ENCODE measurements at places on chromosomes 4 and X.

GRCh38 chrX:106401965-106402559, 209.7 kb upstream of the RADX start:
- no peak for DNase-seq

- no peak for DNase-seq
These were observed 71.6 kb downstream of the FAM114A1 start for GRCh38 chr4:38939165-38939564.

- DNase-seq: no peak
These were observed 3.3 kb upstream of the BBS7 start for GRCh38 chr4:121873604-121874003.

DNA sequence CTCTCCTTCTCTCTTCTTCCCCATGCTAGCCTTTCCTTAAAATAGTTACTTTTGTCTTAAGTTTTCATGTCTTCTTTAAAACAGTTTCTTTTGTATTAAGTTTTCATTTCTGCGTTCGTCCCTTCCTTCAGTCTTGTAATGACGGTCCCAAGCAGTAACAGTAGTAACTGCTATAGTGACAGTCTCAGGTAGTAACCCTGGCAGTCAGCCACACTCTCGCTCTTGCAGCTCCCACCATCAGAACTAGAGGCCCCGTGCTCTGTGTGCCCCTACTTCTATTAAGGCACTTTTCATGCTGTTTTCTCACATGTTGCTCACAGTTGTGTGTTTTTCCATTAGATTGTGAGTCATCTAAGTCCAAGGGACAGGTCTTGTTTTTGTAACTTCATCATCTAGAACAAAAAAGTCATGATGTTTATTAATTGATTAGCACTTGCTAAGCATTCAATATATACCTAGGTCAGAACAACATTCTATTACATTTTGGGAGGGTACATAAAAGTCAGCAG, 49.3 kb downstream of the C4orf33 start:
- no peak for DNase-seq

DNA sequence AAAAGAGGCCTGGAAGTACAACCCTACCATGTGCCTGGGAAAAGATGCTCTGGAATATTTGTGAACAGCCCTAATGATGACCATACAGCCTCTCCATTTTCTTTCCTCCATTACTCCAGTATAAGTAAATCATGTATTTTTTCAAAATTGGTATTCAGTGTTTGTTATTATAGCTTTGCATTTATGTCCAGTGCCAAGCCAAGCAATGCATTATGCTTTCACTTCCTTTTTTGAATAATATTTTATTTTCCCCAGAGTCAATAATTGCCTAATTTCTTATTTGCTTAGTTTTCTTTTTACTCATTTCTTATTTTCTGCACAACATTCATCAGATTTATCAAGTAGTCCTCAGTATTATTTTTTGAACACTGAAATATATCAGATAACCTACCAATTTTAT, 49.3 kb upstream of the EOLA2 start:
- DNase-seq: no peak

- DNase-seq: no peak
These were observed 61.5 kb downstream of the HAUS3 start for GRCh38 chr4:2180410-2180809.

DNA sequence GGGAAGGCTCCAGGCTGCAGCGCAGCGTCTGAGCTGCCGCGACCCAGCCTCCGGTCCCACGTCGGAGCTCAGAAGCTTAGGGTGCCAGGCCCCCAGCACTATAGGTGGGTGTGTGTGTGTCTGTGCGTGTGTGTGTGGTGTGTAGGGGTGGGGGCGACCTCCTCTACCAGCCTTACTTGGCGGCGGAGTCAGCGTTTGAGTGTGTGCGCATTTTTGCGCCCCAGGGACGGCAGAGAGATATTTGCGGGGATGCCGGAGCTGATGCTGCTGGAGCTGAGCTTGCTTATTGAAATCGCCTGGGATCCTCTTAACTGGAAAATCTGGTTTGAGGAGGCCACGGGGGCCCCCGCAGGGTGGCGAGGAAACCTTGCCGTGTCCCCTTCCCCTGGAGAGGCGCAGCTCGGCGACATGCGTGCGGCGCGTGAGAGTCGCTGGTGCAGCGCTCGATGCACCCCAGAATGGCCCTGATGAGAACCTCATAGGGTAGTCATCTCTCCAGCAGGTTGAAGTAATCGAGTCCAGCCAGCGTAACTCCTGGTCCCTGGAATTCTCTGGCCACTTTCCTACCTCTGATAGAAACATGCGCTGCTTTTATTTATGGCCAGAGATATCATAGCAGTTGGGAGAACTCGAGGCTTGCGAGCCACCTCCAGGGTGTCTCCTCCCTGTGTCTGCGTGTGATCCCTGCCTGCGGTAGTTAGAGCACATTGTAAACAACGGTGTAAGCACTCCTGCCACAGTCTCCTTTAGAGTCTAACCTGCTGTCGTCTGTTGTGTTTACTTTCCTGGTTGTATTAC, 2.7 kb downstream of the ADGRL3 start:
- no peak for DNase-seq

- DNase-seq: no peak
These were observed 367.8 kb upstream of the GRIA3 start for GRCh38 chrX:122816288-122816687.

DNA sequence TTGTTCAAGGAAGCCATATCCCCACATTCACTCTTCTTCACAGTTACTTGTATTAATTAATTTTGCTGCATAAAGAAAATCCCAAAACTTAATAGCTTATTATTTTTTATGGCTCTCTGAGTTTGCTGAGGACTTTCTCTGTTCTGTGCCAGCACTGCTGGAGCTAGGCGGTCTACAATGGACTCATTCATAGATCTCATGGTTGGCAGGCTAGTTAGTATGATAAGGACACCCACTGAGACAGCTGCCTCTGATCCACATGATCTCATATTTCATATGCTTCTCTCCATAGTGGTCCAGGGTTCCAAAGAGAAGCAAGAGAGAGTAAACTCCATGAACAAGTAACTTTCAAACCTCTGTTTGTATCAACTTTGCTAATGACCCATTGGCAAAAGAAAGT, 170.2 kb downstream of the ADGRA3 start:
- no peak for DNase-seq

DNA sequence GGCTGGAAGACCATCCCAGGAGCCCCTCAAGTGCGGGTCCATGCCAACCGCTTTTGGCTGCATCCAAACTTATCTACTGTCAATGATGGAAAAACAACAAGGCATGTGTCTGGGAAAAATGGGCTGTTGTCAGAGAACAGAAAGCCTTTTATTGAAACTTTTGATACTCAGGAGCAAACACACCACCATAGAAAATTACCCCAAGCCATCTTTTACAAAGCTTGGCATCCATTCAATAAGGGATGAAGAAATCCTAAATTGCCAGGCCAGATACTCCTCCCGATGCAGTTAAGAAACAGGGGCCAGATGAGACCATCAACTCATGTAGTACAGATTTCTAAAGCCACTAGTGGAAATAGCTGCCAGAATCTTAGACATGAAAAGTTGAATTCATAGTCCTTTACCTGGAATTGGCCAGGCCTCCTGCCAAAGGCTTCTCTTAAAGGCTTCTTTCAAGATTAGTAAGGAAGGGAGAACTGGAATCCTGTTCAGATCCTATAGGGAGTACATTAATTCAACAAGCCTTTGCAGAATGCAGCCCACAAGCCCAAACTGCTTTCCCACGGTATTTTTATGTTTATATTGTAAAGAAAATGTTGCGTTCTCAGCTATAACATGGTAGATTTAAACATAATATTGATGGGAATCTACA, 145.4 kb upstream of the MAP3K15 start:
- DNase-seq: no peak

GRCh38 chrX:150475461-150475860, 93.0 kb upstream of the MTM1 start:
- no peak for DNase-seq
